ENCODE measurements at places on chromosomes 3 and 15.

- DNase-seq: no peak
Measured at GRCh38 chr3:25396686-25397085, 31.4 kb upstream of the RARB start.

DNA sequence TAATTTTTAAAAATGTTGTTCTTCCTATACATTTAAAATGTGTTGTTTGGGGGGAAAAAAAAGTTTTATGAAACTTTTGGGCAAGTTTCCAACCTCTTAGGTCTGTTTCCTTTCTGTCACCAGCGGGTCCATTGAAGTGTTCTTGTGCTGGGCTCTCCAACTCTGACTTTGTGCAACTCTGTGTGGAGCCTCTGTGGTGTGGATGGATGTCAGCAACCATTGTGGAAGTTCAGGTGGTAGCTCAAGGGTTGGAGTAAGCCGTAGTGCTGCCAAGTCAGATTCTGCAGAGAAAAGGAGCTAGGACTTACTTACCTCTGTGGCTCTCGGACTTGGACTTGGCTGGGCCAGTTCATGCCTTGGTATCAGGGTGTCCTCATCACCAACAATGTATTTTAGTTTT, 22.4 kb downstream of the ARID3B start:
- no peak for DNase-seq

DNA sequence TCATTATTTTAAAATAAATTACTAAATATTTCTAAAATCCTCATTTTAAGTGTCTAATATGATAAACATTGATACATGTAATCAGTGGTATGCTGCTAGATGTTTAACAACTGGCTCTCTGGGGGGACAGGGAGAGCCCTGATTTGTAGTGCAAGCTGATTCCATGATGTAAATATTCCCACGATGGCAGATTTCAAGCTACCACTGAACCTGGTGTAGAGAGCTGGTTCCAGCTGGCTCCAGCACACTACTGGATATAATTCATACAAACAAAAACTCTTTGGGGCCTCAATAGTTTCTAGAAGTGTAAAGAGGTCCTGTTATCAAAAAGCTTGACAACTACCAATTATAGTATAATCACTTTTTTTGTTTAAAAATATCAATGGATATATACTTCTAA, 316.2 kb downstream of the SLC9A9 start:
- DNase-seq: no peak

DNA sequence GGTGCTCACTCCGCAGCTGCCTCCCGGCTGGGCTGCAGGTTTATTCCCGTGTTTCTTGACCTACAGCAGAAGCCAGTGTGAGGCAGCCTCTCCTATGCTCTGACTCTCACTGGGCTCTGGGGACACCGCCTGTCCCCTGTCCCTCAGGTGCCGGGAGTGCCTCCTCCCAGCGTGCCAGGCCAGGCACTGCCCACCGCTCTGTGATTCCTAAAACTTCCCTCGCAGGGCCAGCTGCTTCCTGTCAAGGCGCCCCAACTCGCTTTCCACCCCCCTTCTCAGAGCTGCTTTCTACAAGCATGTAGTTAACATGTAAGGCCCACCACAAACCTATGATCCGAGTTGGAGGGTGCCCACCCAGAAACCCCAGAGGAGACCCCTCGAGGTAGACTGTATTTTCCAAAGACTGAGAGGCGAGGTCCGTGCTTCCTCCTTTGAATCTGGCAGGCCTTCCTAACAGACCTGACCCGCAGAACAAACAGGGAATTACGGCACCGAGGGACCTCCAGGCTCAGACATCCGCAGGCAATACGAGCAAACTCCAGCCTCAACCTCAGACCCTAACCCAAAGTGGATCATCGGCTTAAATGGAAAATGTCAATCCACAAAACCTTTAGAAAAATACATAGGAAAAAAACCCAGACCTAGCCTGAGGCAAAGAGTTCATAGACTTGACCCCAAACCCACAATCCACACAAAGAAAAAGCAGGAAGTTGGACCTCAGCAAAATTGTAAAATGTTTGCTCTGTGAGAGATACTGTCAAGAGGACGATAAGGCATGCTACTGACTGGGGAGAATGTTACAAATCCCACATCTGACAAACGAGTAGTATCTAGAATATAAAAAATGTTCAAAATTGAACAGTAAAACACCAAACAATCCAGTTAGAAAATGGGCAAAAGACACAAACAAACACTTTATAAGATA, 121.3 kb upstream of the IQSEC1 start:
- DNase-seq: no peak

DNA sequence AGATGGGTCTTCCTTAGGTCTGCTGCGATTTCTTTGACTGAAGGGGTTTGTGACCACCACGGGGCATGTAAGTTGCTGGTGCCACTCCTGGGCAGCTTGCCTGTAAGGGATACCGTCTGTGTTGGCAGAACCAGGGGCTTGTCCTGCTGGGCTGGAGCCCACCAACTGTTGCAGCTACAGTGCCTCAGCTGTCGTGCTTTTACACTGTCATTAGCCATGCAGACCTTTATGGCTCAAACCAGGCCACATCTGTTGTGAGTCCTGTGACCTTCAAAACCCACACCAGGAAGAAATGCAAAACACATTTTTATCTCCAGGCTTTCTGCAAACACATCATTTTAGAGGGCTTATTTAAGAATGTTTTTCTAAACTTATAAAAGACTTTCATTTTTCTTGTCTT, 168.7 kb downstream of the PTPRG start:
- no peak for DNase-seq

DNA sequence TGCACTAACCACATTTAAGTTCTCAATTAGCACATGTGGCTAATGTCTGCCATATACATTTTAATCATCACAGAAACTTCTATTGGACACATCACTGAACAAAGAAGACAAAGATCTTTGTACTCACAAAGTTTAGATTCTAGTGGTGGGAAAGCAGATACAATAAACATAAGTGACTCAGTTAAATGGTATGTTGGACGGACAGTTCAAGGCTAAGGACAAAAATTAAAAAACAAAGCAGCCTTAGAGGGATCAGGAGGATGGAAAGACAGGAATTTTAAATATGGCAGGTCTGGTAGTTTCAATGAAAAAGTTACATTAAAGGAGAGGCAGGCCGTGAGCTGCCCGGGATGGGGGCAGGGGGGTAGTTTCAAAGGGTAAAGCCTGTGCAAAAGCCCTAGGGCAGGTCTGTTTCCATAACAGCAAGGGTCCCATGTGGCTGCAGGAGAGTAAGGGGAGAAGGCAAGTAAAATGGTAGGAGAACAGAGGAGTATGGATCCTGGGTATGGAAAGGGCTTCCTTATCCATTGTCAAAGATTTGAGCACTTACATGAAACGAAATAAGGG, 220.7 kb downstream of the FHIT start:
- DNase-seq: no peak

DNA sequence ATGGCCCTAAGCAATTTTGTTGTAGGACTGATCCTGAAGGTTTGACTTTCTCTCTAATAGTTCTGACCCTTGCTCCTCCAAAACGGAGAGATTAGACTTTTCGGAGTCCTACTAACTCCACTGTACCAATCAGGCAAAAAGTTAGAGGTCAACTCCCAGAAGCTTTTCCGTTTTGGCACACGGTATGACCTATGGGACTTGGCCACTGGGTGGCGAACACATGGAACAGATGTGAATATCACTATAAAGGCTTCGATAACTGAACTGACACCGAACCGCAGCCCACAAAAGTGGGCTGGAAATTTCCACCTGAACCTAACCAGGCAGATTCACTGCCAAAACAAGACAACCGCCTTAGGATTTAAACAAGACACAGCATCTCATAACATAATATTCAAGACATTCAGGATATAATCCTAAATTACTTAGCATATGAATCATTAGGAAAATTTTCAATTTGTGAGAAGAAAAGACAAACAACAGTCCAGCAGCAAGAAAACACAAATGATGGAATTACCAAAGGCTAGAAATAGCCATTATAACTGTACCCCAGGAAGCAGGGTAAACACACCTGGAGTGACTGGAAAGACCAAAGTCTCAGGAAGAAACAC, 12.2 kb upstream of the TM2D3 start:
- DNase-seq: no peak

DNA sequence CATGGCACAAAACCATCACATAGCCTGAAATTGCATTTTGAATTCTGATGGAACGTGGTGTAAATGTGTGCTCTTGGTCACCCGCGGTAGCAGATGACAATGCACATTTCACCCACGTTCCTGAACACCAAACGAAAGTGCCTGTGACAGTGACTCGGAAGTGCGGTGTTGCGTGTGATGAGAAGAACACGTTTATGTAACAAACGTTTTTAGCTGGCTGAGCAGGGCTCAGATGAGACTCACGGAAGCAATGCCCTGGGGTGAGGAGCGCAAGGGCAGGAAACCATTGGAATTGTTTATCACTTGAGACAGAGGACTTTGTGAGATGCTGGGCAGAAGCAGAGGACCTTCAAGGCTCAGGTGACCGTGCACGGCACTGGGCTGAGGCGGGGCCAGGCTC, 449.2 kb upstream of the CFAP20DC start:
- DNase-seq: no peak

GRCh38 chr15:77985031-77985930, 92.2 kb downstream of the TBC1D2B start:
- DNase-seq: no peak

- DNase-seq: no peak
Measured at GRCh38 chr3:126356373-126357264, 589 bp downstream of the KLF15 start.

- DNase-seq: peak; percentile 14
Measured at GRCh38 chr3:28286595-28286994, 45.2 kb downstream of the CMC1 start.

GRCh38 chr3:138197058-138197457, 10.0 kb downstream of the ARMC8 start:
- peak; percentile 18 for DNase-seq

- DNase-seq: no peak
Measured at GRCh38 chr15:71338265-71338664, 223.0 kb downstream of the THSD4 start.

- no peak for DNase-seq
Measured at GRCh38 chr15:82944821-82945220, 7.7 kb downstream of the HOMER2 start.

- no peak for DNase-seq
Measured at GRCh38 chr3:27927882-27928281, 205.8 kb upstream of the EOMES start.

- DNase-seq: peak; percentile 26
Measured at GRCh38 chr15:70023064-70023768, 74.5 kb downstream of the TLE3 start.

GRCh38 chr15:46039703-46040102, 404.9 kb downstream of the SQOR start:
- no peak for DNase-seq

- DNase-seq: peak; percentile 7
Measured at GRCh38 chr3:121545049-121545573, 677 bp downstream of the POLQ start.

GRCh38 chr3:2771193-2771592, 339.0 kb downstream of the IL5RA start:
- DNase-seq: no peak

GRCh38 chr15:74053941-74054529, 28.3 kb downstream of the GOLGA6A start:
- peak; percentile 69 for DNase-seq

- no peak for DNase-seq
Measured at GRCh38 chr3:25604107-25604805, 60.5 kb downstream of the TOP2B start.

DNA sequence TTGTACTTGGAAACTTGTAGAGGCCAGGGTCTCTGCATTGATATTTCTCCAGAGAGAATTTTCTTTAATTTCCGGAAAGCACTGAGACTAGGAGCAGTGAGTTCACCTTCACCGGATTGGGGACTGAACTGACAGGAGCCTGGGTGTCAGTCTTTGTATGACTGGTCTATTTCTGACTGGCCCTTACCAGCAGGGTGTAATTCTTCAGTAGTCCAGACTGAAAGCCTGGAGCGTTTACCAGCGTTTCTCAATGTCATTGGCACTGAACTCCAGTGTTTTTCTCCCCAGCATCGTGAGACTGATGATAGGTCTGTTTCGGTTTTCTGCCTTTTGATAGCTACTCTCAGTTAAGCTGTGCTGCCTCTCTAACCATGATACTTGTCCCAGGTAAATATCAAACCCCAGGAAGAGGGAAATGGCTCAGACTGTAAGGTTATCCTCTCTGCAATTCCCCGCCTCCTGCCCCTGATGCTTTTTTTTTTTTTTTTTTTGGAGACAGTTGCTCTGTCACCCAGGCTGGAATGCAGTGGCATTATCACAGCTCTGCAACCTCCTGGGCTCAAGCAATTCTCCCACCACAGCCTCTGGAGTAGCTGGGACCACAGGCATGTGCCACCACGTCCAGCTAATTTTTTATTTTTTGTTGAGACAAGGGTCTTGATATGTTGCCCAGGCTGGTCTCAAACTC, 103.6 kb downstream of the CACNA2D3 start:
- no peak for DNase-seq

GRCh38 chr3:161042023-161042501, 63.1 kb downstream of the B3GALNT1 start:
- DNase-seq: no peak

DNA sequence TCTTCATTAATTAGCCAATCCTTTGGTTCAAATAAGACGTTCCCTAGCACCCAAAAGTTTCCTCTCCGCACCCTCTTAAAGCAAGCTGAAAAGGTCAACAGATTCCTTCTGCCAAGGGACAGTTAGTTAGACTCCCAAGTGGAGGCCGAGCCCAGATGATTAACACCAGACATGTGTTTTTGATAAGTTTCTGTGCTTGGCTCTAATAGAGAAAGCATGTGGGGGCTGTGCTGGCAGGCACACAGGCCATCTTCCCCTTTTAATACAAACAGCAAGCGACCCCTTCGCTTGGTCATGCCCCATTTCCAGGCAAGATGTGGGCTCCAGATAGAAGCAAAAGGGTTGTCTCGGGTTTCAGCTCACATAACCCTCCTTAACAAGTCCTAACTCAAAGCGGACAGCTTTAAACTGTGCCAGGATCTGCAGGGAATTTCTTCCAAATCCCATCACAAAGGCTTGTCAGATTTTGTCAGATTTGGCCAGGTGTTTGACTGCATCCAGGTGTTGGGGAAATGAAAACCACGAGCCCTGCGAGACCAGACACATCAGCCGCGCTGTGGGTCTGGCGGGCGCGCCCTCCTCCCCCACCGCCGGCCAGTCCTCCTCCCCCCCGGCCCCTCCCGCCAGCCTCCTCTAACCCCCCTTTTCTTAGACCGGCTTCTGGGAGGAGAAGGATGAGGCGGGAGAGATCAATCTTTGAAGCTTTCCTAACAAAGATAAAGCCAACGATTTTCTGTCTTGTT, 3.3 kb downstream of the HES1 start:
- no peak for DNase-seq

- DNase-seq: no peak
Measured at GRCh38 chr3:96266395-96267190, 547.8 kb upstream of the EPHA6 start.

GRCh38 chr3:10382892-10383849, 62.3 kb upstream of the SEC13 start:
- no peak for DNase-seq

GRCh38 chr3:18295171-18295920, 129.8 kb downstream of the SATB1 start:
- peak; percentile 19 for DNase-seq

DNA sequence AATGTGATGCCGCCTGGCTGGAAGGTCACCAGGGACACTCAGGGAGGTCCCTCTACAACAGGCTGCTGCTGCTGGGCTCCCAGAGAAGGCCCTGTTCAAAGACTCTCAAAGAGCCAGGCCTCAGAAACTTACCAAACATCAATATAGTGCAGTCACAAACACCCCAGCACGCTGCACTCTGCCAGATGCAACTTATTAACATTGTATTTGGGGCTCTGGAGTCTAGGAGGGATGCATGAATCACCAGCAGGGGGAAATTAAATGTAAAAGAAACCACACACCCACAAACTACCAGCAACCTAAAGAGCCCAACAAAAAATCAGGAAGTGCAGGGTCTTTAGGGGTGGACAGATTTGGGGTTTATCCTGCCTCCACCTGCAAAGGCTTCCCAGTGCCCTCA, 74.6 kb upstream of the SPATA12 start:
- DNase-seq: no peak

- DNase-seq: no peak
Measured at GRCh38 chr3:30467596-30468238, 138.7 kb upstream of the TGFBR2 start.

Data from thymus (tissue), 14 donors.